Large intestine (tissue), 12 donors: ENCODE measurements at places on chromosomes 1 and 21.

- no peak overlapping the region for H3K4me3 ChIP-seq
- H3K4me1 ChIP-seq: no peaks in the 10 kb centered on the region
- H3K27ac ChIP-seq: no peak overlapping the region
- no peaks in the 10 kb centered on the region for H3K27me3 ChIP-seq
- H3K36me3 ChIP-seq: no peaks in the 10 kb centered on the region
Measured at GRCh38 chr1:223242382-223242955, 99.4 kb upstream of the TLR5 start.

DNA sequence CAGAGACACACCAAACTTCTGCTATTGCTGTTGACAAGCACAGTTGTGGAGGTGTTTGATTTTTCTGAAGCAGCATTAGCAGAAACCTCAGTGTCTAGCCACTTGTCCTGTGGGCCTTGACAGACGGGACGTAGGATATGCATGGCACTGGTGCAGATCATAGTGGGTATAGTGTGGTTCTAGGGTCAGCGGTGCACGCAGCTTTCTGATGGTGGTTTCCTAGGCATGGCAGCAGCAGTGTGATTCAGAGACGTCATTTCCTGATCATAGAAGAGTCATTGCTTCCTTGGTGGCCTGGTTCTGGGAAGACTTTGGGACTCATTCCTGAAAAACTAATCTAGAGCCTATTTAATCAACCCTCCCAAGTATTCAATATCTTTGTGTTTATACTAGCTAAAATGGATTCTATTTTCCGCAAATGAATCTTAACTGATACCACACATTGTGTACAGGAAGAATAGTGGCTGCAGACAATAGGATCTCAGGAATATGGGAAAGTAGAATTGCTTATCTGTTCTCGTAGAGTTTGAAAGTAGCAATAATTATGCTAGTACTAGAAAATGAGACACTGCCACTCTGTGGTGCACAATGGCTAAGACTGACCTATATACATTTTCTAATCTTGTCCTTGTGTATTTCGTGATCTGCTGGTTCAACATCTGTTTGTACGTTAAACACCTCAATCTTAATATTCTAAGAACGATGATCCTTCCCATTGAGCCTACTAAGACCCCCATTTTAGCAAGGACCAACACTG is 2.8 kb upstream of the USP1 start:
- H3K4me3 ChIP-seq: no peak overlapping the region
- no peaks in the 10 kb centered on the region for H3K27me3 ChIP-seq
- H3K4me1 ChIP-seq: peaks cover 7% of the 10 kb centered on the region
- H3K36me3 ChIP-seq: no peaks in the 10 kb centered on the region
- H3K27ac ChIP-seq: no peak overlapping the region

GRCh38 chr1:82125866-82126265 is 325.1 kb downstream of the ADGRL2 start:
- no peaks in the 10 kb centered on the region for H3K36me3 ChIP-seq
- H3K27ac ChIP-seq: no peak overlapping the region
- H3K4me3 ChIP-seq: no peak overlapping the region
- no peak for DNase-seq
- no peaks in the 10 kb centered on the region for H3K27me3 ChIP-seq

GRCh38 chr1:33152685-33153432 is 29.0 kb downstream of the TRIM62 start:
- H3K27me3 ChIP-seq: no peaks in the 10 kb centered on the region
- no peak overlapping the region for H3K27ac ChIP-seq
- no peak for DNase-seq
- no peaks in the 10 kb centered on the region for H3K4me1 ChIP-seq

DNA sequence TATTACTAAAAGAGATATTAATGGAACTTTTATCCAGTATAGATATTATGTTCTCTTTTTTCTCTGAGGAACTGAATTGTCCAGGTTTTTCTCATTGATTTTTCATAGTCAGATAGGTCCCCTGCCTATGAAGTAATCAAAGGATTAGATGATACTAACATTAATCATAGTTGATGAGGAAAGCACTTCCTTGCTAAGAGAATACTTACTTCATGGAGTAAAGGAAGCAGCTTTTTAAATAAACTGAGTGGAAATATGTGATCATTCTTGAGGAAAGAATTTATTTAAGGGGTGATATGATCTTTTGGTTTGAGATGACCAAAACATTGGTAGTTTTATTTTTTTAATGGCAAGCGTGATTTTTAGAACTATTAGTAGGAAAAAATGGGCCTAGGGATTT is 58.9 kb downstream of the SWT1 start:
- H3K27ac ChIP-seq: no peak overlapping the region
- no peaks in the 10 kb centered on the region for H3K4me1 ChIP-seq
- no peaks in the 10 kb centered on the region for H3K27me3 ChIP-seq
- no peaks in the 10 kb centered on the region for H3K36me3 ChIP-seq

DNA sequence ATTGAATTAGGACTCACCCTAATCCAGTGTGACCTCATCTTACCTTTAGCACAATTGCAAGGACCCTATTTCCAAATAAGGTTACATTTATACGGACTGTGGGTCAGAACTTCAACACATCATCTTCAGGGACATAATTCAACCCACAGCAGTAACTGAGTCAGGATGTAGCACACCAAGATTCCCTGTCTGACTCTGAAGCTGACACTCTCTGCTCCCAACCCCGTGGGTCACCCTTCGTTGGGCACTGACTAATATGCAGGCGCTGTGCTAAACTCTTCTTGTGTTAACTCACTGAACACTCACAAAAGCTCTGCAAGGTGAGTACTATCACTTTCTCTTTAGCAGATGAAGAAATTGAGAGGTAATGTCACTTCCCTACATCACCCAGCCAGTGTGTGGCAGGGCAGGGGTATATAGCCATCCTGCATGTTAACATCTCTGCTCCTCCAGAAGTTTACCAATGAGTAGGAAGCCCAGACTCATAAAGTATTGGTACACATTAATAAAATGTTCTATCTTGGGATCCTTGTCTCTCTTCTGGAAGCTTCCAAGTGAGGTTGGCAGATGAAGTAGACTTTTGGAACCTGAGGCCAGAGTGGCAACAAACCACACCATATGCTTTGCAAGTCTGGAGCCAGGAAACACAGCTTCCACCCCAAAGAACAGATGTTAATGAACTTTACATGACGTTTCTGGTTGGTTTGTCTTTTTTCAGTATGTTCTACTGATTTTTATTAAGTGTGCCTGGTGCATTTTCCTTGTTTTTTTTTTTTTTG is 139.2 kb upstream of the KLHDC7A start:
- H3K27me3 ChIP-seq: no peaks in the 10 kb centered on the region
- no peak for DNase-seq
- no peaks in the 10 kb centered on the region for H3K4me1 ChIP-seq
- H3K4me3 ChIP-seq: no peak overlapping the region
- H3K27ac ChIP-seq: no peak overlapping the region
